ENCODE measurements at places on chromosomes 6 and 20. TPM values are rescaled to one million over a fixed set of nuclear protein-coding genes. Genes with fewer than 3 reads are reported as not detected.

The DDO gene
- polyA plus RNA-seq, result not detected

DNA sequence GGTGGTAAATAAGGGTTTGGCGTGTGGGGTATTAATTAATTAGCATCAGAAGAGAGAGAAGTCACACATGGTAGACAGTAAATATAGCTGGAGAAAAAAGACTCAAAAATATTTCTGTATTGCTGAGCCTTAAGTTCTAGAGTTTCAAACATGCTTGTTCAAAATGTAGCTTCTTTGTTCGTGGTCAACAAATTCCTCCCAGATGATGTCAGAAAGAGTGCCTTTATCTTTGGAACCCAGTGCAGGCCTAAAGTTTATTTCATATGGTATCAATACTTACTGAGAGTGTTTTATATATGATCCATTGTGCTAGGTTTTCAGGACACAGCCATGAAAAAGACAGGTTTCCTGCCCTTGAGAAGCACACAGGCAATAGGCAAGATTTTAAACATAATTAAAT lies 18.3 kb downstream of the MARCKS start:
- DNase-seq, result peak; percentile 60

The CGA gene
- polyA plus RNA-seq, result 8.9 TPM

GRCh38 chr6:55212156-55212555 lies 37.8 kb downstream of the HCRTR2 start:
- no peak for DNase-seq

- no peak for DNase-seq
Measured at GRCh38 chr20:61924858-61925554, 140.7 kb downstream of the TAF4 start.

DNA sequence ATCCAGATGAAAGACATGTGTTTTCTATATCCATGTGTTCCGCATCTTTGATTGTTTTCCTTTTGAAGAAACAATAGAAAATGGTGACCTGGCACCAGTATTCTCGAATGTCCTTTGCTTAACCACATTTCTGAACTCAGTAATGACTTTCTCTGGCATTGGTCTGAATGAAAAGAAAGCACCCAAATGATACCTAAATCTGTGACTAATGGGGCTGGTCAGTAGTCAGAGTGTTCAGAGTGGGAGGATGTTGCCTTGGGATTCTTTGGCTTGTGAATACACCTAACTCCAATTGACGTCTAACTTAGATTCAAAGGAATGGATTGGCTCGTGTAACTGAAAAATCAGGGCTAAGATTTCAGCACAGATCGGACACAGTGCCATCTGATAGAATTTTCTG lies 27.1 kb downstream of the PARD6B start:
- DNase-seq, result peak; percentile 77

DNA sequence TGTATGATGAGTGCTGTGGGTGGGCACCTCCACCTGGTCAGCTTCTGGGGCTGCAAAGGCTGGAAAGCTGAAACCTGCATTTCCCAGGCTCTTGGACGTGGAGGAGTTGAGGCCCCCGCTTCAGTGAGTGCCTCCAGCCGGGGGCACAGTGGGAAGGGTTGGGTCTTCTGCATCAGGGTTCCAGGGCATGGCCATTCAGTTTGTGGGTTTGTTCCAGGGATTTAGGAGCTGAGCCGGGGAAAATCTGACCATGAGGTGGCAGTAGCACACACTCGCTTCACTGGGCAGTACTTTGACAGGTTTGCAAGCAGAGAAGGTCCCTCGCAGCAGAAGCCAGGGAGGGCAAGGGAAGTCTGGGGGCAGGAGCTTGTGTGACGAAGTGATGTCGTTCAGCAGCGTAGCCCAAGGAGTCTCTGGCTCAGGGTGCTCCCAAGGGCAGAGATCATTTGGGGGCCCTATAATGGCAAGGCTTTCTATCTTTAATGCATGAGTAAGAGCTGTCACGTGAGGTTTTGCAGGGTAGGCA lies 69.5 kb upstream of the SULF2 start:
- peak; percentile 44 for DNase-seq

The SMIM28 gene
- polyA plus RNA-seq, result not detected

GRCh38 chr6:29183594-29183993 lies 12.9 kb downstream of the OR2J2 start:
- no peak for DNase-seq

GRCh38 chr20:19396460-19397081 lies 184.1 kb downstream of the SLC24A3 start:
- no peak for DNase-seq

The ACSS1 gene
- 0.61 TPM for polyA plus RNA-seq

DNA sequence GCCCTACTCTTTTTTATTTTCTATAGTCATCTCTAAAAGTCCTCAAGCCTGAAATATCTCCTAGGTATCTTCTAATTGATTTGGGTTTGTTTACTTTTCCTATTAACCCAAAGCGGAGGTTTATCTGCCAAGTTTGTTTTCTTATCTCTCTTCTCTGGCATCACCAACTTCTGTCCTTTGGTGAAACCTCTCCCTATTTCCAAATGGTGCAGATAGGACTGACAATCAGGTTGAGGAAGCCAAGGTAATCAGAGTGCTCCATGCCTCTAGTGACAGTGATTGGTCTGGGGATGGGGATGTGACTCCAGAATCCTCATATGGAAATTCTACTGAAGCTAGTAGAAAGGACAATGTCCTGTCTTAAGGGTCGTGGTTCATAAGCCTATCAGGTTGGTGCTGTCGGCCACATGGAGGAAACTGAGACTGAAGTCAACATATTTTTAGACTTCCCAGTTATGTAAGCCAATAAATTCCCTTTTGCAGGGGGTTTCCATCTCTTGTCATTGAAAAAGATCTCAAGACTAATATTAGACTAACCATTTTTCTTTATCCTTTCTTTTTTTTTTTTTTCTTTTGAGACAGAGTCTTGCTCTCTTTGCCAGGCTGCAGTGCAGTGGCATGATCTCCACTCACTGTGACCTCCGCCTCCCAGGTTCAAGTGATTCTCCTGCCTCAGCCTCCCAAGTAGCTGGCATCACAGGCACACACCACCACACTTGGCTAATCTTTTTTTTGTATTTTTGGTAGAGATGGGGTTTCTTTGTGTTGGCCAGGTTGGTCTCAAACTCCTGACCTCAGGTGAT lies 28.0 kb downstream of the KIF6 start:
- DNase-seq, result no peak

DNA sequence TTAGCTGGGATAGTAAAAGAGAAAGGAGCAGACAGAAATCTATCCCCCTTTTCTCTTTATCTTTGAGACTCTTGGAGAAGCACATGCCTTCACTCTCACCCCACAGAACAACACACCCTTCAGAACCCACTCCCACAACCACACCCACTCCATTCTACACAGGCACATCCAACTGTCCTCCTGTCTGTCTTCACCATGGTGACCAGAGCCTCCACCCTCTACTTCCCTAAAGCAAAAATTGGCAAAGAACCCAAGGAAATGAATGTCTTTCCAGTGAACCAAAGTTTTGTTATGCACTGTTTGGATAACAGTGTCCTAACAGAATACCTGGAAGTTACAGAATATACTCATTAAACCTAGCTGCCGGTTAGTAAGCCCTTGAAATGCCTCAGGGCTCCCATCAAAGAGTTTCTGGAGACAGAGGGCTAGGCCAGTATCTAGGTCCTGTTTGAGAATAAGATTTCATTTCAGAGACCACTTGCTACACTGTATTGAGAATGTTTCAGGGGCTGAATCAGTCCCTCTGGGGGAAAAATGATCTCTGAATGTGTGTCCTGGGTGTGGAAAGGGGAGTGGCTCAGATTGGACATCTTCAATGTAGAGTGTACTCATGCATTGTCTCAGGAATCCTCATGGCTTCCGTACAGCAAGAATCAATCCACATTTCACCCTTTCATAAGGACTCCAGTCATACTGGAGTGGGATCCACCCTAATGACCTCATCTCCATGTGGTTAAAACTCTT lies 101.1 kb downstream of the LY86 start:
- DNase-seq, result peak; percentile 82

- DNase-seq, result no peak
Measured at GRCh38 chr20:62551407-62552323, 75.9 kb upstream of the GATA5 start.

GRCh38 chr6:134132494-134133141 lies 80.2 kb upstream of the SLC2A12 start:
- no peak for DNase-seq

The XKR7 gene
- not detected for polyA plus RNA-seq

- DNase-seq, result peak; percentile 96
Measured at GRCh38 chr6:73236144-73236750, 11.0 kb upstream of the KHDC1L start.

The ANKRD66 gene
- not detected for polyA plus RNA-seq

The C6orf132 gene
- polyA plus RNA-seq, result 2.8 TPM

The STX11 gene
- polyA plus RNA-seq, result 1.9 TPM

DNA sequence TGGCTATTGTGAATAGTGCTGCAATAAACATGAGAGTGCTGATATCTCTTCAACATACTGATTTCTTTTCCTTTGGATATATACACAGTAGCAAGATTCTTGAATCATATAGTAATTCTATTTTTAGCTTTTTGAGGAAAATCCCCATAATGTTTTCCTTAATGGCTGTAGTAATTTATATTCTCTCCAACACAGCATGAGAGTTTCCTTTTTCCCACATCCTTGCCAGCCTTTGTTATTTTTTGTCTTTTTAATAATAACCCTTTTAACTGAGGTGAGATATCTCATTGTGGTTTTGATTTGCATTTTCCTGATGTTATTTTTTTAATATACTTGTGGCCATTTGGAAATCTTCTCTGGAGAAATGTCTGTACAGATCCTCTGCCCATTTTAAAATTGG lies 132.6 kb downstream of the PRL start:
- no peak for DNase-seq

- DNase-seq, result peak; percentile 73
Measured at GRCh38 chr20:36483919-36484808, 57.2 kb upstream of the MYL9 start.

DNA sequence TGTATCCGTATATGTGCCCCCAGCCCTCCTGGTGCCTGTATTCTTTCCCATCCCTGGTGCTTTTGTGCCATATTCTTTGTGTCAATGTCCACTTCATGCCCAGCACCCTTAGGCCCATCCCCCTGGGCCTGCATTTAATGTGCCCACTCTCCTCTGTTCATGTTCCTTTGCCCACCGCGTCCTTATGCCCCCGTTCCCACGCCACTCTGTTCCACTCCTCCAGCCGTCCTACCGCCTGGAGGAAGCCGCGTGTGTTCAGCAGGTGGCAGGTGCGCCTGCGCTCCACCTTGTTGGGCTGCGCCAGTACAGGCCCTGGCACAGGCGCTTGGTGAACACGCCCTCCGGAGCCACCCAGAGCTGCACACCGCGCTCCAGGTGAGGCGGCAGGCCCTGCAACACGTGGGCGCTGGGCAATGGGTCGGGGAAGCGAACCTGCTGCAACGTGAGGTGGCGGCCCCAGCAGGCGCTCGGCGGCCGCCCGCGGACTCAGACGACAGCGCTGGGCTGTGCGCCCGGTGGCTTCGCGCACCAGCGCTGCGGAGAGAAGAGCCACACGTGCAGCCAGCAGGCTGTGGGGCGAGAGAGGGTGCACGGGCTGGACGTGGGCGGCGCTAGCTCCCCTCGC lies 4.0 kb upstream of the FOXS1 start:
- DNase-seq, result no peak

GRCh38 chr20:47215653-47216397 lies 140.7 kb downstream of the ZMYND8 start:
- DNase-seq, result peak; percentile 15

The GSTA2 gene
- polyA plus RNA-seq, result not detected

The SALL4 gene
- not detected for polyA plus RNA-seq

GRCh38 chr6:124719913-124720312 lies 242.3 kb upstream of the RNF217 start:
- DNase-seq, result no peak

The PLCB4 gene
- polyA plus RNA-seq, result 3.5 TPM

GRCh38 chr20:36777576-36777975 lies 4.0 kb upstream of the DSN1 start:
- DNase-seq, result no peak

- no peak for DNase-seq
Measured at GRCh38 chr20:63054103-63054474, 47.3 kb upstream of the BHLHE23 start.

The ULBP1 gene
- polyA plus RNA-seq, result 9.1 TPM

The TFAP2B gene
- not detected for polyA plus RNA-seq

- no peak for DNase-seq
Measured at GRCh38 chr6:136566851-136567250, 16.6 kb upstream of the MAP7 start.

DNA sequence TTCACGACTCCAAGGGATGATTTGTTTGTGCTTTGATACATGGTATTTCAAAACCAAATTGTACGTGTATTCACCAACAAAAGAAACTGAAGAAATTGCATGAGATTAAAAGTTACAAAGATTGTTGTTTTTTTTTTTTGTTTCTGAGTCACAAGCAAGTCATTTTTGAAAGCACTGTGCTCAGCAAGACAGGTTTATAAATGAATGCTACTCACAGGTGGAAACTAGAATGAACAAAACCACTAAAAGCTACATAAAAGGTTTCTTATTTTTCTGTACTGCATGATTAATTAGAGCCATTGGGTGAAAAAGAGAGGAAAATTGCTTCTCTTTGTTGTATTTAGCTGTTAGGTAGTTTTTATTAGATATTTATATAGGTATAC lies 90.2 kb upstream of the RIPOR2 start:
- DNase-seq, result no peak

The CD2AP gene
- 12.3 TPM for polyA plus RNA-seq

- peak; percentile 90 for DNase-seq
Measured at GRCh38 chr6:71181565-71181964, 107.0 kb upstream of the OGFRL1 start.

The SERPINB6 gene
- 149 TPM for polyA plus RNA-seq

DNA sequence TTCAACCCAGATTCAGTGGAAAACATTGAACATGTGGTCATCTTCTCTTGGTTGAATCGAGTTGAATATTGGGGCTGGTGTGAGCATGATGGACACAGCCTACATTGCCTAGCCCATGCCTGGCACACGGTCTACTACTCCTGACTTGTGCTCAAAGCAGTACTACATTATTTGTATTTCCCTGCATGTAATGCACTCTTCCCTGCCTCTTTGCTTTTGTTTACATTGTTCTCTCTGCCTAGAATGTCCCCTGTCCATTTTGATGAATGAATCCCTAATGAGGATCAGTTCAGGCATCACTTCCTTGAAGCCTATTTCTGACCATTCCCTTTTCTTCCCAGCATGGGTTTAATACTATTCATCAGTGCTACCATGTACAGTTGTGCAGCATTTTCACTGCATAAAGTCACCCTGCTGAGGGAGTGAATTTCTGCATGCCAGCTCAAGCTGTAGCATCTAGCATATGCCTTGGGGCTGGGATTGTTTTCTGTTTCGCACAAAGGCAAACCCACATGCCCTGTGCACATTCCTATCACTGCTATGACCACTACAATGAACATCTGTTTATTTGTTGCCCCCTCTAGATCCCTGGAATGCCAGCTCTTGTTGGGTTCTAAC lies 75.3 kb upstream of the CCN6 start:
- DNase-seq, result no peak

Measured in GM23248 (cell line).